ENCODE measurements at places on chromosomes 1 and 21.

GRCh38 chr1:24955161-24955560, 25.1 kb upstream of the RUNX3 start:
- peak; percentile 64 for DNase-seq

GRCh38 chr1:15858672-15859372, 11.3 kb downstream of the SPEN start:
- DNase-seq, result no peak

DNA sequence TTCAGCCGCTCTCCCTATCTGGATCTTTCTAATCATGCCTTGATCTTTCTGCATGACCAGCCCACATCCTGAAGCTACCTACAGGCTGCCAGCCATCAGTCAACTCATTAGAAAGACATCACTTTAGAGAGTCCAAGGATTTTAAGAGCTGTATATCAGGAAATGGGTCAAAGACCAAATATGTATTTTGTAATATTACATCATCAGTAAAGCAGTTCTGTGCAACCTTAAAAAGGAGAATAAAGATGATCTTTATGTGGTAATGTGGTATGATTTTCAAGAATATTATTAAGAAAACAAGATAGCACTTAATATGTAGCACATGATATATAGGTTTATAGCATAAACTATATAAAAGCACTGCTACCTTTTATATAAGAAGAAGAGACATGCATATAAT, 47.6 kb downstream of the SLC30A7 start:
- DNase-seq, result no peak

GRCh38 chr1:17805869-17806684, 50.9 kb downstream of the ACTL8 start:
- no peak for DNase-seq

DNA sequence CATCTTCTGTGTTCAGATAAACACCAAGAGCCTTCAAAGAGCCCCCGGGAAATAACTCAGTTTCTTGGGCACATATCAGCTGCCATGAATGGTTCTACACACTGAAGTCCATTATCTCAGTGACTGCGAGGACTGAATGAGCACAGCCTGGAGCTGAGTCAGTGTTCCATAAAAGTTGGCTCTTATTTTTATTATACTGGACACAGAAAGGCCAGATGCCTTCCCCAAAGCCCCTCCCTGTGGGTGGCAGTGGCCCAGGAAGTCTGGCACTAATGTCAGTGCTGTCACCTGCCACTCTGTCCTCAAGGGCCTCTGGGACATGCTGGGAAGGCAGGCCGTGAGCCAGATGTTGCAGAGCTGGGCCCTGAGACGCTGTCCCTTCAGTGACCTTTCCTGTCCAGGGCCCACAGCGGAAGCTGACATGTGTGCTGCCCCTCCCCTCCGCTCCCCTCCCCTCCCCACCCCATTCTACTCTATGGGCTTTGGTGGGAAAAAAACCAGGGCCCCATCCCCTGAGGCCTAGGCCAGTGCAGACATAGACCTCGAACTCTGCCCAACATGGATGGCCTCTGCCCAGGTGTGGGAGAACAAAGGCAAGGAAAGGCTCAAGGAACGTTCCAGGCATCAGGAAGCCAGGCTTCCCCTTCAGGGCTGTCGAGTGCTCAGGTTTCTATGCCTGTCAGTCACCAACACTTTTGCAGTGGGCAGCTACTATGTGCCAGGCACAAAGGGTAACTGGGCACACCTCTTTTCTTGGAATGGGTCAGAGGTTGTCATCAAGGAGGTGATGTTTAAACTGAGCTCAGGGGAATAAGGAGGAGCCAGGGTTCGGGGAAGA, 22.4 kb upstream of the NPPB start:
- DNase-seq, result no peak

DNA sequence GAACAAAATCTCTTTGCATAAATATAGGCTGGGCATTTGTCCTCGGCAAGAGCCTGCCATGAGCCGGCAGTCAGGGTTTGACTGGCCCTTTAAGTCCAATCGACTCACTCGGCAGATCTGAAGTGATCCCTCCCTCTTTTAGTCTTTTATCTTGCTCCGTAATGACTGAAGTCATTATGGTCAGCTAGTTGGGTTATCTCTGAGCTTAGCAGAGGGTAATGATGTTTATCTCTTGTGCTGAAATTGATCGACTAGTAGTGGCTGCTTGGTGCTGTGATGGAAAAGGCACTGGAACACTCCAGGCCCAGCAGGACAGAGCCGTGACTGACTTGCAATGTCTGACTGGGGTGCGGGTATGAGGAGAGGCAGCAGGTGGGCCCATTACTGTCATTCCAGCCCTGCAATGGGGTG, 468 bp upstream of the ABCA4 start:
- no peak for DNase-seq

DNA sequence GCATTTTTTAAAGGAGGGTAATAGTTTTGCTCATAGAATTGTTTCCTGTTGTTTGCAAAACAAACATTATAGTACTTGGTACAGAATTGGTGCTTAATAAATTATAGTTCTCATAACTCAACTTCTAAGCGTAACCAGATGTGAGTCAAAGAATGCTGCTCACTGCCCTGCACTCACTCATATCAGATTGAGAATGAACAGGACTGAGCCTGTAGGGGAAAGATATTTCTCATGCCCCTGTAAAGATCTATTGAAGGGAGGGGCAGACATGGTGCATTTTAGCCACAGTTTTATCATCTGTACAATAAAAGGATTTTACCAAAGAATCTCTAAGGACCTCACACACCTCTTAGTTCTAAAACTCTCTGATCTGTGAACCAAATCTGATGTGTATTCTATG, 358.5 kb downstream of the SEC16B start:
- DNase-seq, result no peak

DNA sequence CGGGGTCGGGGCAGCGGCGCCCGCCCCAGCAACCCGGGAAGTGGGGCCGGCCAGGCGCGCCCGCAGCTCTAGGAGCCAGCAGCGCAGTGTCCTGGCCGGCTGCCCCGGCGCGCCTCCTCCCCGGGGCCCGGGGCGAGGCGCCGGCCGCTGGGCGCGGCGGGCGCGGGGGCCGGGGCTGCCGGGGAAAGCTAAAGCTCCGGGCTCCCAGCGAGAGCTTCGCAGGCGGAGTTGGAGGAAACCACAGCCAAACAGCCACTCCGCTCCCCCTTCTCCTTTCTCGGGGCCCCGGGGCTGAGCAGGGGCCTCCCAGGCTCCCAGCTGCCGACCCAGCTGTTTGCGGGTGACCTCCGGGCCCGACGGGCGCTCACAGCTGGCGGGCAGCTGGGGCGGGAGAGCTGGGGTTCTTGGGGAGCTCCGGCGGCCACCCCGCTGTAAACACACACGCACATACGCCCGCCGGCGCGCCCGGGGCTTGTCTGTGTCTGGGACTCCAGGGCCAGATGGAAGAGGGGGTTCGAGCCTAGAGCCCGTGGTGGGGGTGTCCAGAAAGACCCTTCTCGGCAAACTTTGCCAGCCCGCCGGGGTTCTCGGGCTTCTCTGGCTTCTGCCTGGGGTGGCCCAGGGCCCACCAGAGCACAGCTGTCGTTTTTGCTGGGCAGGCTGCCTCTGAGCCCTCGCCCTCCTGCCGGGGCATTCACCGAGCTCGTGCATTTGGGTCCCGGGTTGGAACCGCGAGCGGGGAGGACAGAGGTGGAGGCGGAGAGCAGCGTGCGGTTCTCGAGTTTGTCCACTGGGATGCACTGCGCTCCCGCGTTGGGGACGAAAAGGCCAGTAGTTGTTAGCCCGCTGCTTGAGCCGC, 1.5 kb downstream of the AJAP1 start:
- DNase-seq, result no peak

DNA sequence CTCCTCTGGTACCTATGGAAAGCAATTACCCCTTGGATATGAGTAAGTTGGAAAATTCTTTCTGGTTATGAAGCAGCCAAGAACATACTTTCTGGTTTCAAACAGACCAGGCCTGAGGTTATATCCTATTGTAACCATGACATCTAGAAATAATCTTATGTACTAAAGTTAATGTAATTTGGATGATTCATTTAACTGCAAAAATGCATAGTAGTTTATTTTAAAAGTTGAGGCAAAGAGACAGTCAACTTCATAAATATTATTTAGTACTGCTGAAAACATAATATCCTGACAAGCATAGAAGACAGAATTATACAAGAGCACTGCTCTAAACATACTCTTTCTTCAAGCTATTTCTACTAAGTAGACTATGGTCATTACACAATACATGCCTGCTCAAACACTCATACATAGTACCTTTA, 25.5 kb downstream of the ODF2L start:
- no peak for DNase-seq

GRCh38 chr1:154598871-154599635, 8.9 kb downstream of the ADAR start:
- no peak for DNase-seq

DNA sequence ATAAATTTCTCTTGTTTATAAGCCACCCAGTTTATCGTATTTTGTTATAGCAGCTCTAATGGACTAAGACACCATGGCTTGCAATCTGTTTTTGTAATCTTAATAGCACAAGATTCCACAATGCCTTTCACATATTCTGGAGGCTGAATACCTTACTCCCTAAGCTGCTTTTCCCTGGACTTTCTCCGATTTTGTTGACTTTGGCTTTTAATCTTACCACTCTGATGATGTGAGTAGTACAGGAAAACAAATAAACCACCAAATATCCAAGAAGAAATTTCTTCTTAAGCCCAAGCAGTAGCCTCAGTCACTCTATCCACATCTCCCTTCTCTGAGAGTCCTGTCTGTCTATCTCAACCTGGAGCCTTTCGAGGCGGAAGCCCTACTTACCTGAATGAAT, 838.6 kb downstream of the LTN1 start:
- DNase-seq, result no peak

- DNase-seq, result no peak
These were observed 23.6 kb downstream of the COA6 start for GRCh38 chr1:234396871-234397270.

GRCh38 chr1:234239515-234239914, 133.7 kb upstream of the COA6 start:
- no peak for DNase-seq

- no peak for DNase-seq
These were observed at the start of gene PTPN14 for GRCh38 chr1:214551436-214552173. Gene PTPN14 (minus strand): TSS chr1:214551602. CDS start chr1:214464803, 86,799 bp downstream.

DNA sequence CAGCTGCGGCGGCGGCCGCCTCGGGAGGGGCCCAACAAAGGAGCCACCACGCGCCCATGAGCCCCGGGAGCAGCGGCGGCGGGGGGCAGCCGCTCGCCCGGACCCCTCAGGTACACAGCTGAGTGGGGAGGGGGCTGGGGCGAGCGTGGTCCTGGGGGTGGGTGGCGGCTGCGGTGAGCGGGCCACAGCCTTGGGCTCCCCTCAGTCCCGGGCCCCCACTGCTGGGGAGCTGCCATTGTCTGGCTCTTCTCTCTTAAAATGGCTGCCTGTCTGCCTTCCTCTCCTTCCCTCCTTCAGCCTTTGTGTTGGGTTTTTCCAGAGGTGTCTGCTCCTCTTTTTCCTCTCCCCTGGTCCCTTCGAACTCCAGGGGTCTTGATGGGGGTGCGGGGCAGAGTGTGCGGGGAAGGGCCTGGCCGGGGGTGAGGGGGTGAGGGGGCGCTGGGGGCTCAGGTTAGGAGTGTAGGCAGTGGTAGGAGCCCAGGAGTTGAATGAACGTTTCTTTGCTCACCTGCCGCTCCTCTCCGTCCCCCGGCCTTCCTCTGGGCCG, 1.7 kb downstream of the ARID1A start:
- peak; percentile 13 for DNase-seq

- DNase-seq, result peak; percentile 38
These were observed 53.5 kb upstream of the TRAPPC10 start for GRCh38 chr21:43958364-43959158.

DNA sequence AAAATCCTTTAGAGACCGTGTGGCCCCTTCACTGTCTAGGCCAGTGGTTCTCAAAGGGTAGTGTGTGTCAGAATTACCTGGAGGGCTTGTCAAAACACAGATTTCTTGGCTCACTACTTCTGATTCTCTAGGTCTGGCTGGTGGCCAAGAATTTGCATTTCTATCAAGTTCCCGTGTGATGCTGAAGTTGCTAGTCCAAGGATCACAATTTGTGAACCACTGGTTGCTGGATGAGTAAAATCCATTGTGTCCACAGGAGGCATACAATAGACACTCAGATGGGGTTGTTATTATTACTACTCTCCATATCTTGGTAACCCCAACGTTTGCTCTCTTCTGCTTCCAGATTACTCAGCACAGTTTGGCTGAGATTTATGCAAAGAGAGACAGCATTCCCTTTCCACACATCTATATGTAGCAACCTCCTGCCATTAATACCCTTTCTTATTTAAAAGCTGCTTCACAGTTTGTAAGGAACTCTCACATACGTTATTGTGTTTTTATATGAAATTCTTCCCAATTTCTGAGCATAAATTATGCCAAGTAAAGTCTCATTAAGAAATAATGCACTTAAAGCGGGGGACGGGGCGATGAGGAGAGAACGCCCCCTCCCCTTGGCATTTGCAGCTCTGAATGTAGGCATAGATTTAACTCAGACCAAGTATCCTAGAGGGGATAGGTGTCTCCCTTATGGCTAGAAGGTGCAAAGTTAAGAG, 720 bp upstream of the TMCC2 start:
- no peak for DNase-seq

GRCh38 chr1:50441183-50441582, 17.9 kb upstream of the DMRTA2 start:
- no peak for DNase-seq

DNA sequence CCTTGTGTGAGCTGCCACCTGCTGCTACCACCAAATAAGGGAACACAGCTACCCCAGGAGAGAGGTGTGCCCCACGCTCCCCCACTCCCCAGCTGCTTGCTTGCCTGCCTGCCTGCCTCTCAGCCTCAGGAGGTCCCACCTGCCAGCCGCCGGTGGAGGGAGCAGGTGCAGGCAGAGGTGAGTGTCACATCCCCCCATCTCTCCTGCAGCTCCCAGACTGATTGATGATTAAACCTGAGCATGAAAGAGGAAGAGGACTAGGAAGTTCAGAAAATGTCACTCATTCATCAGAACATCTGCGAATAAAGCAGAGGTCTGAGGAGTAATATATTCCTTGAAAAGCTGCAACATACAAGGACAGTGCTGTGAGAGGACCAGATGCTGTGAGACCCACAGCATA, 58.6 kb upstream of the HIVEP3 start:
- DNase-seq, result no peak

GRCh38 chr1:14851760-14852159, 253.3 kb downstream of the KAZN start:
- no peak for DNase-seq

DNA sequence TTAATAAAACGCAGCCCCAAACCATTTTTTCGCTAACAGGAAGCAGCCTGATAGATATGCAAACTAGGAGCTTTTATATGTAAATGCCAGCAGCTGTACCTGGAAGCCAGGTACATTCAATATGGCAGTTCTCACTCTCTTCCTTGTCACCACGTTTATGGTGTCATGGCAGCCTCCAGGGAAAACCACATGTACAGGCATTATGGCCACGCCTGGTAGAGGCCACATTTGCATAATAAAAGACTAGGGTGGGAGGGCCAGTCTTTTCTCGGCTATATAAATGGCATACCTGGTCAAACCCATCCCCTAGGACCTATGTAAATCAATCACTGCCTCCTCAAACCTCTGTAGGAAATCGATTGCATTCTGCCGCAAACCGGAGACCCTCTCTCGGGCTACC, 247.5 kb downstream of the NEGR1 start:
- DNase-seq, result no peak

- no peak for DNase-seq
These were observed 102.5 kb downstream of the TRABD2B start for GRCh38 chr1:47894410-47895278.
